Suppressor macrophage treated with lipopolysaccharide for 1 hour (primary cell): ENCODE measurements at places on chromosomes 13 and 19.

DNA sequence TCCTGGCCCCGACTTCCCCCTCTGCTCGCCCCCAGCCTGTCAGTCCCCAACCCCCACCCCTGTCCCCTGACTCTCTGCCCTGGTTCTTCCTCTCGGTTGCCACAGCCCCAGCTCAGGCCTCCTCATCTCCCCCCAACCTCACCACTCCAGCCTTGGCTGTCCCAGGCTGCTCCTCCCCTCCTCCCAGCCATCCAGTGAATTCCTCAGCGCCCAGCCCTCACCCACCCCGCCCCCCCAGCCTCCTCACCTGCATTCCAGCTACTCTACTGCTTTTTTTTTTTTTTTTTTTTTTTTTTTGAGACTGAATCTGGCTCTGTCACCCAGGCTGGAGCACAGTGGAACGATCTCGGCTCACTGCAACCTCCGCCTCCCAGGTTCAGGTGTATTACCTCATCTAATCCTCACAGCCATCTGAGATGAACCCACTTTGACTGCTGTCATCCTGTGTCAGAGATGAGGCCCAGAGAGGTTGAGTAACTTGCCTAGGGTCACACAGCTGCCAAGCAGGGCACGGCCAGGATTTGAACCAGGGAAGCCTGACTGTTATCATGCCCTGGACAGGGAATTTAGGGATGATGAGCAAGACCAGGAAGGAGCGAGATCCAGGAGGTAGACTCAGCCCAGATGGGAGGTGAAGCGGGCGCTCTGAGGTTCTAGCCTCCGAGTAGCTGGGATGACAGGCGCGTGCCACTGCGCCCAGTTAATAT is 2.6 kb downstream of the SULT2B1 start:
- DNase-seq = no peak

- no peak for DNase-seq
These were observed 72.3 kb downstream of the KCTD12 start for GRCh38 chr13:76813891-76814290.

- DNase-seq = no peak
These were observed 1590.1 kb upstream of the PRR20A start for GRCh38 chr13:55550624-55551023.

DNA sequence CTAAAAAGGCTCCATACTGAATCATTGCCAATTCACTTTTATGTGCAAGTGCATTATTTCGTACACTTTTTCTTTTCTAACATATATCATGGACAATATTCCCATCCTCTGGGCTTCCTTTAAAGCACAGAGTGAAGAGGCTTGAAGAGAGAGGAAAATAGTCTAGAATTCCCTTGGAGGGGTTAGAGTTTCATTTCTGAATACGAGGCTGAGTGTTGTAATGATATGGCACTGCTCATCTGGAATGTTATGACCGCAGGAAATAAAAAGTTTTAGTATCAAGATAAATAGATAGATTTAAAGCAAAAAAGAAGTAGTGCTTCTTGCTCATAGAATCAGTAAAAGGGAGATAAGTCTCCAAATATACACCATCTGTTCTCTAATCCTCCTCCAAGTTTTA is 412.3 kb upstream of the SLITRK1 start:
- no peak for DNase-seq

DNA sequence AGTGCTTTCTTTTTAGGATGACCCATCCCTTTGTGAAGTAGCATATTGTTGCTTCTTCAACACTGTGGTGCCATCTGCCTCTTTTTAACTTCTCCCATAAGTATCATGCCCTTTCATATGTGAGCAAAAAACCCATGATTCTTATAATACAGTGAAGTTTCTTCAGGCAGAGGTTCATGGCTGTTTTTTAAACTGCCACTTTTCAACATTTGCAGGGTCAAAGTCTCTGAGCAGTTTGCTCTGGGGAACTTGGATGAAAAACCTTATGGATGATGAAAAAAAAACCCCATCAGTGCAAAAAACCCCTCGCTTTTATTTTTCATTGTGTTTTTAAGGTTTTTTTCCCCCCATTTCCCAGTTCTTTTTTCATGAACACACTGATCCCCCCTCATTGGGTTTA is 158.5 kb downstream of the LMO7 start:
- no peak for DNase-seq

- no peak for DNase-seq
These were observed 142.3 kb downstream of the OLFM4 start for GRCh38 chr13:53170910-53171309.

DNA sequence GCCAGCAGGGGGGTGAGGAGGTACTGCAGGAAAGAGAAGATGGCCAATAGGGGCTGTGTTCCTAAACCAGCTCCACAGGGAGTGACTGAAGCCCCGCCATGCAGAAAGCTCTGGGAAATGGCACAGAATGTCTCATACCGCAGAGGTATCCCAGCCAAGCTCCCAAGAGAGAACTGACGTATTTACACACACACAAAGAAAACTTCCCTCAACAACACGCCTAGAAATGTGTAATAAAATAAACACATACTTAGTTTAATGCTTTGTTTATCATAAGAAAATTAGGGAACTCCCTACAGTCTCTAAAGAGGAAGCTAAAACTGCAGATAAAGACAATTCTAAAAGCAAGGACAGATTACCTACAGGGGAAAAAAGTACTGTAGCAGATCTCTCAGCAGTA is 40.0 kb downstream of the ESD start:
- DNase-seq = peak; percentile 85

GRCh38 chr19:40611900-40612698 is 10.9 kb downstream of the LTBP4 start:
- no peak for DNase-seq

GRCh38 chr19:15934332-15935078 is at the start of gene CYP4F11:
Gene CYP4F11 (minus strand): TSS chr19:15934529. CDS start chr19:15934408, 121 bp downstream.
- no peak for DNase-seq

DNA sequence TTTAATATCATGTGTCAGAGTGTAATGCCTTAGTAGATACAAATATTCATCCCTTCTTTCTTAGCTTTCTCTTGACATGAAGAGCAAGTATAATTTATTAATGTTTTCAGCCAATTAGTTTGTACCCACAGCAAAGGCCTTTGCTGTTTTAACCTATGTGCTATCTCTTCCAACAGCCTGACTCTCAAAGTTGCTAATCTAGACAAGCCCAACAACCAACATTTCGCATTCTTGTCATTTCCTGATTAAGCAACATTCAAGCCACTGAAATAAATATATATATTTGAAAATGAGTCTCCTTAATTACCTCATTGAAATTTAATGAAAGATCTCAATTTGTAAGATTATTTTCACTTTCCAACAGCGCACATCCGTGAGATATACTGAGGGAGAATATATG is 18.5 kb downstream of the EPSTI1 start:
- DNase-seq = no peak

- DNase-seq = no peak
These were observed 18.6 kb upstream of the COG3 start for GRCh38 chr13:45446181-45446580.

- no peak for DNase-seq
These were observed 98.4 kb upstream of the STARD13 start for GRCh38 chr13:33383724-33384577.

DNA sequence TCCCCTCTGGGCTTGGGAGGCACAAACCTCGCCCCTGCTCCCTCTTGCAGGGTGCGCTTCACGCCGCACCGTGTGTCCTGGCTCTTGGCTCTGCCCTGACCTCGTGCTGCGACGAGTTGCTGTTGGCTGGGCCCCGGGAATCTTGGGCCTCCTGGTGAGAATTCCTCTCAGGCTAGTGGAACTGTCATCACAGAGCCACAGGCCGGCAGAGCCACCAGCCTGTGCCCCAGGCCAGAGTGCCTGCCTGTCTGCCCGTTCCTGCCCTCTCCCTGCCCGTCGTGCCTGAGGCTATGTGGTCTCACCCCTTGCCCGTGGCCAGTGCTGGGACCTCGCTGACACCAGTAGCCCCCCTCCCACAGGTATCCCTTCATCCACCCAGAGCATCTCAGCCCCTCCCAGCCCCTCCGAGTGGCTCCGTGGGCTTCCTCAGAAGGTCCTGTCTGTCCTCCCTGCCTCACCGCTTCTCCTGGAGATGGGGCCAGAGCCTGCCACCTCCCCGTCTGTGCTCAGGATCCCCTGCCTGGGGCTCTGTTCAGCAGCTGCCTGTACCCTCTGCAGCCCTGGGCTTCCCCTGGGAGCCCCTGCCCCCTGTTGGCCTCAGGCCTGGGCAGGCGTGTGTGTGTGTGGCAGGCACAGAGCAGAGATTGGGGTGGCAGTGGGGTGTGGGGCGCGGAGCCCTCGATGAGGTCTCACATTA is 13.3 kb downstream of the NDUFB7 start:
- no peak for DNase-seq

DNA sequence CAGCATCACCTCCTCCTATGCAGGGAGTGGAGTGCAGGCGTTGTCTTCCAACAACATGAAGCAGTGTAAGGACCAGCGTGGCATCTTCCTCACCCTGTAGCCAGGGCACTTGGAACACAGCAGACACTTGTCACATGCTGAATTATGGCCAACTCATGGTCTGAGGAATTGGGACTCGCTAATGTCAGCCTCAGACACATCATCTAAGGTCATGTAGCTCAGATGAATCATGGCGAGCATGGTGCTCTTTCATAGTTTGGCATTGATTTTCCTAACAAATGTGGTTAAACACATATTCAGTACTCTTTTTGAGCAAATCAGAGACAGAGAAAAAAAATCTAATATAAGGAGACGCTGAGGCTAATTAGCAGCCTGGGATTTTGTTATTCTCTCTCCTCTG is 99.6 kb upstream of the SGCG start:
- DNase-seq = no peak

- no peak for DNase-seq
These were observed 95.8 kb upstream of the MYCBP2 start for GRCh38 chr13:77422724-77423123.

- no peak for DNase-seq
These were observed 257.2 kb downstream of the DIAPH3 start for GRCh38 chr13:59906413-59907049.

DNA sequence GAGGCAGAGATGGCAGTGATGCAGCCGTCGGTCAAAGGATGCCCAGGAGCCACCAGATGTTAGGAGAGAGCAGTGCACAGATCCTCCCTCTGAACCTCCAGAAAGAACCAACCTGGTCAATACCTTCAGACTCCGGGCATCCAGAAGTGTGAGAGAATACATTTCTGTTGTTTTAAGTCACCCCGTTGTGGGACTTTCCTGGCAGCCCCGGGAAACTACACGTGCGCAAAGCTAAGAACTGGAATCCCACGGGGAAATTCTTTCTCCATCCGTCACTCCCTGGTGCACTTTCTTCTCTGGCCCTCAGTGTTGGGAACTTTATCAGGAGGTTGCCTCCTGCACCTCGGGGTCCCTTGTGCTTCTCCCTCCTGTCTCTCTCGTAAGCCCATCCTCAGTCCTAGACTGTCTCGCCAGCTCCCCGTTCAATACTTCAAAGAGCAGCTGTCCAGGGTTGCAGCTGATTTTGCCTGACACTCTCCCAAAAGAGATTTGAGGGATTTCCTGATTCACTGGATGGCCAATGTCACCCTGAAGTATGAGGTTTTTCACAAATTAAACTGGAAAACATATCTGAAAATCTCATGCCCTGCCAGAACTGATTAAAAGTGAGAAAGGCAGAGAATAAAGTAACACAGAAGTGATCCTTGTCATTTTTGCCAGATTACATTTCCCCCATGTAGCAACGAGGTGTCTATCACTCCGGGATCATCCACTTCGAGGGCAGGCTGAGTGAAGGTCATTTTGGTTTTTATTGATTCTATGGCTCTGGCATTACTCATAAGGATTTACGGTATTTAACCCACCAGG is 136.8 kb downstream of the DCT start:
- DNase-seq = no peak

DNA sequence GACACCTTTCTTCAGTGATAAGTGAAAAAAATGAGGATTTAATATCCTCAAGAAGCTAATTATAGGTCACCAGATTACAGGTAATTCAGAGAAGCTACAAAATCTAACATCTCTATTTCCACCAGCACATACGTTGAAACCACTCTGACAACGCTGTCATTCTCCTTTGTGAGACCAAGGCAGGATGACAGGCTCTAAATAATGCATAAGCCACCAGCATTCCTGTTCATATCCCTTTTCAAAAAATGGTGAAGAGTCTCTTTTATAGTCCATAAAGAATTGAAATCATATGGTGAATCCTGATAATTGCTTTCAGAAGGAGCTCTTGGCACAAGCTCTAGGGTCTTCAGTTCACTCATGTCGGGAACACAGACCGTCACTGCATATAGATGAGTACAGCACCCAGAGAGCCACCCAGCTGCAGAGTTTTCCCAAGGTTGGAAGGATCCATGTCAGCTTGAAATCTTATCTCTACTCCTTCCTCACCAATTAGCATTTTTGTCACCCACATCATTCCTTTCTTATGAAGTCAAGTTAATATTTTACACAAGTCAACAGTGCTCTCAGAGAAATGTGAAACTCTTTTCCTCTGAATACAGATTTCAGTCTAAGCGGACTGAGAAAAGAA is 431.4 kb downstream of the TBC1D4 start:
- DNase-seq = no peak

DNA sequence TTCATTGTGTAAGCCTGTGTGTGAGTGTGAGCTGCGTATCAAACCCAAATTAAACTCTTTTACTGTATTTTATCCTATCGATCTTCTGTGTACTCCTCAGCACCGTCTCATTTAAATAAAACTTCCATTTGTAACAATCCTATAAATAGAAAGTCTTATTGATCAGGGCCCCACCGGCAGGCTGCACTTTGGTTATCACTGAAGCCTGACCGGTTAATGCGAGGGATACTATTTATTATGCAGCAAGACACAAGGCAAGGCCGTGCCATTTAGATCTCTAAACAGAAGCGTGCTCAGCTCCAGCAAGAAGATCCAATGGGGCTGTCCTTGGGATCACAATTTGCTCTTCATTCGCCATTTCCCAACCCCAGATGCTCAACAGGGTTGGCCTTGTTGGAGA is 252.6 kb upstream of the TSHZ3 start:
- DNase-seq = no peak

DNA sequence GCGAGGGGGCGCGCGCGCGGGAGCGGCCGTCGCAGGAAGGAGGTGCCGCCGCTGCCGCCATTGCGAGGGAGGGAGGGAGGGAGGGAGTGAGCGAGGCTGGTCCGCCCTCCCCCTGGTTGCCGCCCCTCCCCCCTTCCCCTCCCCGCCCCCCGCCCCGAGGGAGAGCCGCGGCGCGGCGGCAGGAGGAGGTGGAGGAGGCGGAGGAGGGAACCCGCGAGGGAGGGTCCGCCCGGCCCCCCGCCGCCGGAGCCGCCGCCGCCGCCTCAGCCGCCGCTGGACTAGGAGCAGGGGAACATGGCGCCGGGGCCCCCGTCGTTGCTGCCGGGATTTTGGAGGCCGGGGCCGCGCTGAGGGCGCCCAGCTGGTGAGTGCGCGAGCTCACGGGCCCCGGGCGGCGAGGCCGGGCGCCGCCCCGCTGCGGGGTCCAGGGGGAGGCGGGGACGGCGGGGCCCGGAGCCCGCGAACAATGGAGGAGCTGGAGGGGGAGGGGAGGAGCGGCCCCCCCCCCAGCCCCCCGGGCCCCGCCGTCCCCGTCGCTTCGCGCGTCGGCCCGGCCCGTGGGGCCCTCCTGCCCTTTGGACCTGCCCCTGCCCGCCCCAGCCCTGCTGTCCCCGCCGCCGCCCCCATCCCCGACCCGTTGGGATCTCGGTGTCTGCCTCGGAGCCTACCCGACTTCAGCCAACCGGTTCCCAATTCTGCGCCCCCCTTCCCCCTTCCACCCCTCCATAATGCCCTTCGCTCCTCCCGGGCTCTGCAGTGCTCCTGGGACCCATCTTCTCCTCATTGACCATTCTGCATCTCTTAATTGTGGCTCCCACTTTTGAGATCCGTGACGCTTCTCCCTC is at the start of gene ARHGAP35:
Gene ARHGAP35, plus strand, starts transcription at position 152 of the 845 bp plus-strand sequence. CDS start 57,679 bp downstream, outside the sequence.
- peak; percentile 92 for DNase-seq
